ENCODE measurements at places on chromosomes 11 and 22.

DNA sequence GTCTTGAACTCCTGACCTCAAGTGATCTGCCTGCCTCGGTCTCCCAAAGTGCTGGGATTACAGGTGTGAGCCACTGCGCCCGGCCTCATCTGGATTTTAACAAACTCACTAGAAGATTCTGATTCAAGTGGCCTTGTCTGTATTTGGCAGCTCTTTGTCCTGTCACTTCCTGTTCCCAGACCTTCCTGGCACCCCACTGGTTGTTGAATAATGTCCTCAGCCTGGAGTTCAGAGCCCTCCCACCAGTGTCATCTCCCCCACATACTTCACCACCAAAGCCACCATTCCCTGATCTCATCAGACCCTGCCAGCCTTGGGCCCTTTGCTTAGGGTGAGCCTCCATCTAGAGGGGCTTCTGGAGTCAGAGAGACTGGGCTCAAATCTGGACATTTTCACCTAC, 3.3 kb downstream of the PELI3 start:
- DNase-seq = no peak

- no peak for DNase-seq
Measured at GRCh38 chr11:131724436-131724975, 354.1 kb downstream of the NTM start.

GRCh38 chr11:6233984-6234386, 451 bp downstream of the FHIP1B start:
- no peak for DNase-seq

DNA sequence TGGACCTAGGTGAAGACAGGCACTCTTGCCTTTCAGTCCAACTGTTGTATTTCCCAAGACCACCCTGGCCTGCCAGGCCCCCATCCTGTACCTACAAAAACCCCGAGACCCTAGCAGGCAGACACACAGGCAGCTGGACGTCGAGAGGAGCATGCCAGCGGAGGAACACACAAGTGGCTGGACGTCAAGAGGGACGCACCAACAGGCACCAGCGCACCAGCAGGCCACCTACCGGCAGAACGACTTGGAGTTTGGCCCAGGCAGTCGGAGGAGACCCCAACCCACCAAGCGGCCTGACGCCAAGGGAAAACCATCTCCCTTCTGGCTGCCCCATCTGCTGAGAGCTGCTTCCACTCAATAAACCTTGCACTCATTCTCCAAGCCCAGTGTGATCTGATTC, 1883.4 kb upstream of the RAG2 start:
- DNase-seq = no peak

GRCh38 chr11:78708388-78708787, 133.7 kb upstream of the NARS2 start:
- DNase-seq = no peak

DNA sequence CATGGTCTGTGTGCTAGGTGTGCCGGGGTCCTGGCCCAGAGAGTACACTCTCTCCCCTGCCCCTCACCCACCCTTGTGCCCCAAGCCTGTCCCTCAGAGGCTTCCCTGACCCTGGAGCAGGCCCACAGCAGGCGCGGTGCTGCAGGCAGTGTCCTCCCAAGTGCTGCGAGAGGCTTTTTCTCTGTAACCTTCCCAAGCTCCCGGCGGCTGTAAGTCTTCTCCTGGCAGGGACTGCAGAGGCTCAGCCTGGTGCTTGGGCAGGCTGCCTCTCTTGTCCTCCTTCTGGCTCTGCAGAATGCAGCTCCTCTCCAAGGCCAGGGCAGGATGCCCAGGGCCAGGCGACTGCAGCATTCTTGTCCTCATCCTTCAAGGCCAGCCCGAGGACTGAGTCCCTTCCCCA, 15.9 kb downstream of the RFPL1 start:
- no peak for DNase-seq

GRCh38 chr11:64007629-64008282, 21.5 kb downstream of the OTUB1 start:
- no peak for DNase-seq

- no peak for DNase-seq
Measured at GRCh38 chr11:96338910-96339705, 3.9 kb downstream of the MAML2 start.
